ENCODE measurements at places on chromosomes 6 and 20.

- DNase-seq = no peak
These were observed 171.2 kb upstream of the SULF2 start for GRCh38 chr20:47956268-47956995.

- no peak for DNase-seq
These were observed 2.4 kb upstream of the AARS2 start for GRCh38 chr6:44315516-44315915.

DNA sequence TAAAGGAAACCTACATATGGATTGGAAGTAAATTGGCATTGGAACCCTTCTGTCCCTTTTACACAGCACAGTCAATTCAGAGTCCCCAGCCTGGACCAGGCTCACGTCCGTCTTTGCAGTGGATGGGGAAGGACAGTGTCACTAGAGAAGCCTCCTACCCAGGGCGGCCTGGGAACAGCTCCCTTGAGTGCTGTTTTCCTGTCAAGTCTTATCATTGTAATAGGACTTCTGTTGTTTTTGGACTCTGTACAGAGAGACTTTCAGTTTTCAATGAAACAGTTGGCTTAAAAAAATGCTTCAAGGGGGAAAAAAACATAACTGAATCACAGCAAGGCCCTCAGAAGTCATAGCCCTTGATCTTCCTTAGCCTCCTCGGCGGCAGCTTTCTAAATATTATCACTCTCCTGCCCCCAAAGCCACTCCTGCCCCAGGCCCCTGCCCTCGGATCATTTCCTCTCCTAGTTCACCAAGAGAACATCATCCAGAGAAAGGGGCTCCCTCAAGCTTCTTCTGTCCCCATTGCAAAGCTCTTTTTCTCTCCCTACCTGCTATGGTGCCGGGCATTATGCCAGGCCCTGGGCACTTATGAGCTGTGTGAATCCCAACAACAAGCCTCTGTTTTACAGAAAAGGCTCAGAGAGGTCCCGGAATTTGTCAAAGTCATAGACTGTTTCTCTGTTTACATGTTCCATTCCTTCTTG, 37.8 kb upstream of the CNKSR3 start:
- DNase-seq = peak; percentile 69

DNA sequence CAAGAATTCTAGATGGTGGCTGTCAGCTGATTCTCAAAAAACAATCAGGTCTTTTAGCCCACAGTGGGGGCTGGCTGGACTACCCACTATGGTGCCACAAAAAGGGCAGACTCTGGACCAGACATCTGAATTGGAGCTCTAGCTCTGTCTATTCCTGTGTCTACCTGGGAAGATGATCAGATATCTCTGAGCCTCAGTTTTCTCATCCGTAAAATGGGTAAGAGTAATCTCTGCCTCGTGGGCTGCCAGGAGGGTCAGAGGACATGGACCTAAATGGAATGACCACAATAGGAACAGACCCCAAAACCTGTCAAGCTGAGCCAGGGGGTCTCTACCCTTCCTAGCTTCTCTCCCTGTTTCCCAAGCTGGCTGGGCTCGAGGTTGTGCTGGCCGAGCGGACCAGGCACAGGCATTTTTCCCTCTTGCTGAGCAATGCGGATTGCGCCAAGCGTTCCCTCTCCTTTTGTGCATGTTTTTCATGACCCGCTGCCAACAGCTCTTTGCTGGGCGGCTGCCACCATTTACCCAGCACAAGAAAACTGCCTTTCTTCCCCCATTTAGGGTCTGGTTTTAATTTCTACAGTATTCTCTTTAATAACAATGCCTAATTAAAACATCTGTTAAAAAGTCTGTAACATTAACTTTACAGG, 74.7 kb upstream of the MAFB start:
- DNase-seq = no peak

- no peak for DNase-seq
These were observed 118.4 kb downstream of the ANKRD60 start for GRCh38 chr20:58109918-58110635.

- DNase-seq = no peak
These were observed 96.8 kb downstream of the ARMC2 start for GRCh38 chr6:108944707-108945680.

- DNase-seq = peak; percentile 38
These were observed 59.2 kb downstream of the KCNS1 start for GRCh38 chr20:45041464-45042337.

GRCh38 chr6:116159782-116160524, 34.0 kb upstream of the COL10A1 start:
- DNase-seq = no peak

DNA sequence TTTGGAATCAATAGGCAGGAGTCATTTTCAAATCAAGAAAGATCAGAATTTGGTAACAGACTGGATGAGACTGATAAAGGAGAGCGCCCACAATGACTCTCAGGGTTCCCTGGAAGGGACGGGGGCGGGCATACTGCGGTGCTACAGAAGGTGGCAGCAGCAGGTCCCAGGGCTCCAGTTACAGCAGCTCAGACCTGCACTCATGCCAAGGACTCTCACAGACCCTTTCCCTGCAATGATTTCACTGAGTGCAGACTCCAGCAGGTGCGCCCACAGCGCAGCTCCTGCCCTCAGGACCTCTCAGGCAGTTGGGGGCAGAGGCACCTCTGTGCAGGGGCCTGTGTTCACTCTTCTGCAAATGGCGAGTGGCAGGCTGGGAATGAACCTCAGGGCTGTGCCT, 359.8 kb downstream of the ZFAND3 start:
- peak; percentile 55 for DNase-seq

- DNase-seq = no peak
These were observed 29.5 kb downstream of the GGTLC1 start for GRCh38 chr20:23959054-23959453.

- DNase-seq = no peak
These were observed 28.1 kb upstream of the BMP7 start for GRCh38 chr20:57294550-57294949.

DNA sequence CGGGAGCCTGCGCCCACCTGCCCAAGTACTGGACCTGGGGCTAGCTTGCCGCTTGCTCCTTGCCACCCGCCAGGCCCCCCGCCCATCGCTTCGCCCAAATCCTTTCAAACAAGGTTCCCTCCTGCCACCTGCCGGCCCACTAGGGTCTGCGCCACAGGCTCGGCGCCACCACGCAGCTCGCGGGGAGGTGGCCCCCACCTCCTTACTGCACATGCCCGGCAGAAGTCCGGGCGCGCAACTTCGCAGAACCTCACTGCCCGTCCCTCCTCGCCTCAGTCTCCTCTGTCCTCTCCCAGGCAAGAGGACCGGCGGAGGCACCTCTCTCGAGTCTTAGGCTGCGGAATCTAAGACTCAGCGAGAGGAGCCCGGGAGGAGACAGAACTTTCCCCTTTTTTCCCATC, 11.2 kb downstream of the GNAS-AS1 start:
- no peak for DNase-seq

GRCh38 chr6:168469926-168470325, 28.9 kb downstream of the SMOC2 start:
- DNase-seq = no peak

GRCh38 chr6:88982720-88983119, 19.3 kb upstream of the RNGTT start:
- DNase-seq = peak; percentile 68

DNA sequence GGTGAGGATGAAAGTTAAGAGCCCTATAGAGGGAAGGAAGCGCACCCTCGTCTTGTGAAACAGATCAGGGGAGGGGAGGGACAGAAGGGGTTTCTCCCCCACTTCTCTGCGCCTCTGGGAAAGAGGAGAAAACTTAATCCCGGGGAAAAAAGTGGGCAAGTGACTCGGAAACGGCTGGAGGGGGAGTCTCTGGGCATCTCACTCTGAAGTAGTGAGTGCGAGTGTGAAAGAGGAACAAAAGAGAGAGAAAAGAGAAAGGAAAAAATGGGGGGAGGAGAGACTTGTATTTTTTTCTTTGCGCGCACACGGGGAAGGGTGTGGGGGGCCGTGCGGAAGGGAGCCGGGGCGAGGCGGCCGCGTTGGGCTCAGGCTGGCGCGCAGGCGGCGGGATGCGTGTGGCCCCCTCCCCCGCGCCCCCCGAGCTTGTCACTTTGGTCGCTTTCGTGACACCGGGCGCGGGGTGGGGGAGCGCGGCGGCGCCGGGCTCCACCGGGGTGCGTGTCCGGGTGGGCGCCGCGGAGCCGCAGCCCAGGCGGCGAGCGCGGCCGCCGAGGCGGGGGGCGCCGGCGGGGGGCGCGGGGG, 454 bp downstream of the L3MBTL3 start:
- DNase-seq = no peak

- DNase-seq = no peak
These were observed 76.0 kb upstream of the NNAT start for GRCh38 chr20:37445041-37445440.

- DNase-seq = no peak
These were observed 76.8 kb downstream of the CNKSR3 start for GRCh38 chr6:154433477-154434241.

DNA sequence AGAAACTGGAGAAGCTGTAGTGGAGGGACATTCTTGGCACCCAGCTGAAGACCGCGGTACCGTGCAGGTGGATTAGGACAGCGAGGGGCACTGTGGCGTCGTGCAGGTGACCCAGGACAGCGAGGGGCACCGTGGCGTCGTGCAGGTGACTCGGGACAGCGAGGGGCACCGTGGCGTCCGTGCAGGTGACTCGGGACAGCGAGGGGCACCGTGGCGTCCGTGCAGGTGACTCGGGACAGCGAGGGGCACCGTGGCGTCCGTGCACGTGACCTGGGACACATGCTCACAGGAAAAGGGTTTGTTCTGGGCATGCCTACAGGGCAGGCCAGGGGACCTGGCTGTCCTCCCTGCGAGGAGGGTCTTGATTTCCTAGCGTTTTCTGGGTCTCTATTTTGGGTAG, 29.2 kb upstream of the SMOC2 start:
- DNase-seq = no peak

DNA sequence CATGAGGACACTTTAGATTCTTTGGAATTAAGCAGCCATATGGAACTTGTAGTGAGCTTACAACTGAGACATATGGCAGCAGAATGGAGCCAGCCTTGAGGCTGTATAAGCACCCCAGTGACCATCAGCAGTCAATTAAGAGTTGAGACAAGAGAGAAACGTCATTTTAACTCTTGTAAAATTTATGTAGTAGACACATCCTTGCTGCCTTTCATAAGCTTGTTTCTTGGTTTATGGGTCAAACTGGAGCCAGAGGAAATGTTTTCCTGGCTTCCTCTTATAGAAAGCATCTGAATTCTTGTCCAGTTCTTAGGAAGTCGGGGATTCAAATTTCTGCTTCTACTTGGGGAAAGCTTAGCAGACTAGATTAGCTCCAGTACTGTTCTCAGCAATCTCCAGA, 745.1 kb upstream of the MARCKS start:
- DNase-seq = no peak

DNA sequence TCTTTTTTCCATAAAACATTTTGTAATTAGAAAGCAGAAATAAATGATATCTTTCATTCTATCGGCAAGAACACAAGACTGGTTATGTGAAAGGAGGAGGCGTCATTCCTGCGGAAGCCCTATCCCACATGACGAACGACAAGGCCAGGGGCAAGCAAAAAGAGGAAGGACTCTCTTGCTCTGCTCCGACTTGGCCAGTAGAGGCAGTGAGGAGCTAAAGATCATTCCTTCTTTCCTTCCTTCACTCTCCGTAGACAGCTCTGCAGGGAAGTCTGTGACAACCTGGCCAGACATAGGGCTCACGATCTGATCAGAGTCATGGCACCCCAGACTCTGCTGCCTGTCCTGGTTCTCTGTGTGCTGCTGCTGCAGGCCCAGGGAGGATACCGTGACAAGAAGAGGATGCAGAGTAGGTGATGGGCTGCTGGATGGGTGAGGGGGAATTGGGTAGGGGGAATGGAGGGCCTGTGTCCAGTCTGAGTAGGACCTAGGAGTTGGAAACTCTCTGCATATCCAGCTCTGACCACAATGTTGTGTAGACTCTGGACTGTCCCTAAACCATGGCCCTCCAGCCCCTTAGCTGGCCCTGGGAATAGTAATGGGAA, at the start of gene WFDC10A:
WFDC10A (plus strand) TSS at position 244 of the 605 bp plus-strand sequence; CDS start at position 319, 75 bp downstream.
- peak; percentile 55 for DNase-seq

DNA sequence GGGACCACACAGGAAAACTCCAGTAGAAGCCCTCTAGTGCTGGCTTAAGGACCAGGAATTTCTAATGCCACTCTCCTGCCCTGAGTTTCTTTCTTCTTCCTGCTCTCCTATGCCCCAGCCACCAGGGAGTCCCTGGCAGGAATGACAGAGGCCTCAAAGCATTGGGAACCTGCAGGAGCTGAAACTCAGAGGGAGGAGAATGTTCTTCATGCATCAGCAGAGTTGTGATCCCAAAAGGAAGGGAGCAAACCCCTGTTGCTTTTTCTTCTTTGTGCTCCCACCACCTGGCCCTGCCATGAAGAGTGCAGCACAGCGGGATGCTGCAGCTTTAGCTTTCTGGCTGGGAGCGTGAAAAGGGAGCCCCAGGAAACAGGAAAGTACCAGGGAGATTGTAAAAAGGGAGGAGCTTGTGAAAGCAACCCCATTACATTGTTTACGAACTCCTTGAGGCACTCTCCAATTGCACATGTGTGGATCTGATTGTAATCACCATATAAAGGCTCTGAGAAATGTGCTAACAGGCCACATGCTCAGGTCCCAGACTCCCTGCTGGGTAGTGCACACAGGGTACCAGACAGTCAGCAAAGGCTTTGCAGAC, 34.7 kb upstream of the FKBP1A start:
- DNase-seq = peak; percentile 86

DNA sequence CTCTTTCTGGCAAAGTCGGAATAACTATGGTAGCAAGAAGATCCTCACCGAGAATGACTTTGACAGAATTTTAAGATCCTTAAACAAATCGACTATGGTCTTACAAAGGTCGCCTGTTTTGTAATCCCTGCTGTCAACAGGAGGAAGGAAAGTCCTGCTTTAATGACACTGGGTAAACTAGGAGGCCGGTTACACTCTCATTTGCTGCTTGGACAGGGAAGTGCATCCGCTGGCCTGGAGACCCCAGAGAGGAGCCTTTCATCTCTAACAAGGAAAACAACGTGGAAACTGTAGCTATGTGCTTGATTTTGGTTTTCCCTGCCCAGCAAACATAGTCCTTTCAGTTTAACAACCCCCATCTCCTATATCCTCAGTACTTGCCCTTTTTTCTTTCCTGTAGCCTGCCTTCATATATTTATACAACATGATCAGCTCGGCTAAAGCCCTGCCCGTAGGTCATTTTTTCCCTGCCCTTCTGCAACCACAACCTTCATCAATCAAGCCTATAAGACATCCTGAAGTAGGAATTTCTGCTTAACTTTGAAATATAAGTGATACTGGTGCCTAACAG, 97.2 kb upstream of the RIN2 start:
- no peak for DNase-seq

GRCh38 chr20:19964289-19965265, 52.6 kb upstream of the NAA20 start:
- DNase-seq = peak; percentile 11

- no peak for DNase-seq
These were observed 179.5 kb downstream of the BTBD9 start for GRCh38 chr6:38460186-38460585.

GRCh38 chr6:144165784-144166183, 15.5 kb downstream of the STX11 start:
- DNase-seq = no peak
